HCEC 1CT (cell line): ENCODE measurements at places on chromosomes 4 and X.

DNA sequence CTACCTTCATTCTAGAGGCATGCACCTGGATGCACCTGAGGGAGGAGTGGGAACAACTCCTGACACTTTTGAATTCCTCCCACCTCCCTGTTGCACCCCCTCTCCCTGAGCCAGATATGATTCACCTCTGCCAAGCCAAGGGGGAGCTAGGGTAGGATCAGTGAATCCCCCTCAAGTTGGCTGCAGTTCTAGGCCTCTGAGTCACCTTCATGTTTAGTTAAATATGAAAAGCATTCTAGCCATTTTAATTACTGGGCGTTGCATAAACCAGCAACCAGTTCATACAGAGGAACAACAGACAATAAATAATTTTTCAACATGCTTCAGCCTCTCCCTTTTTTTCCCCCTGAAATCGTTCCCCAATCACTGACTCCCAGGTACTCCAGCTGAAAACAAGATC lies 1440.2 kb downstream of the ADGRL3 start:
- DNase-seq, result no peak

DNA sequence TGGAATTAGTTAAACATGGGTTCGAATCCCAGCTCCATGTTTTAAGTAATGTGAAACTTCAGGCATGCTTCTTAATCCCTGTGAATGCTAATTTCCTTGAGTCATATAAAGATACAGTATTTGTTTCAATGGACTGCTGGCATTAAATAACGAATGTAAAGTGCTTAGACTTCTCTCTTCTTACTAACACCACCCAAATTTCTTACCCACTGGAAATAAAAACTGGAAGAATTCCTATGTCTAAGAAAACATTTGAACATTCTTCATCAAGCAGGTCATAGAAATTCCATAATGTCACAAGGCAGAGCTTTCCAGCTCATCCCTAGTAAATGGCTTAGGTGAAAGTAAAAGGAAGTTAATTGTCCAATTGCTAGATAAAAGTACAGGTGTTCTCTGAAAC lies 172.5 kb downstream of the ANK2 start:
- peak; percentile 23 for DNase-seq

- no peak for DNase-seq
Observed at GRCh38 chr4:41358647-41359421, 102.1 kb downstream of the UCHL1 start.

GRCh38 chr4:125762537-125762936 lies 447.8 kb downstream of the FAT4 start:
- no peak for DNase-seq

DNA sequence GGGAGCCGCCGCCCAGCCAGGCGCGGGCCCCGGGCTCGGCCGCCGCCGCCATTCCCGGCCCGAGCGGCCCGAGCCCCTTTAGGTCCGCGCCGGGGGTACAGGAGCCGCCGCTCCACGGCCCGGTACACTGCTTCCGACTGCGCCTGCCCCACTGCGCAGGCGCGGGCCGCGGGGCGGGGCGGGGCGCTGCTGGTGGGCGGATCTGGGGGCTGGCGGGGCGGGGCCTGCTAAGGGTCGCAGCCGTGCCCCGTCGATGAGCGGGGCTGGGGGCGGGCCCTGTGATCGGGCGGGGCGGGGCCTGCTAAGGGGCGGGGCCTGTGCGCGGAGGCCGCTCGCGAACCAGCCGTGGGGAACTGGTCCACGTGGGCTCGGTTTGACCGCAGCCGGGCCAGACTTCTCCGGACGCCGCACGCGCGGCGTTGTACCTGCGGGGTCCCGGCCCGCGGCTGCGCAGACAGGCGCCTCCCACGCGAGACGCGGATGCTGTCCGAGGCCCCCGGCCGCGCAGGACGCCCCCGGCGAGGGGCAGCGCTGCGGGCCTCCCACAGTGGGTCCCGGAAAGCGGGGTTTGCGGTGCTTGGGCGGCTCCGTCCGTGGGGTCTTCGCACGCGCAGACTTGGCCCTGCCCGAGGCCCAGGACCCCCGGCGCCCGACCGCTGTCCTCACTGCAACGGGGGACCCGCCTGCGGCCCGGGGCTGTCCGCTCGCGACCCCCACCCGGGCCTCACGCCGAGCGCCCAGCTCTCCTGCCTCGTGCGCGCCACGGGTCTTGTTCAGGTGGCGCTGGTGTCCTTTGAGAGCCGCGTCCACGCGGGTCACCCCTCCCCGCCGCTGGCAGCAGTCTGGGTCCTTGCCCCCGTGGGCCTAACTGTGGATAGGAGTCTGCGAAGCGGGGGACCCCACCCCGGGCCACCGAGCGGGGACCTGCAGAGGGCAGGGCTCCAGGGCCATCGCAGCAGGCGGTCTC lies at the start of gene DGKQ:
Gene DGKQ, minus strand, starts transcription at position 139 of the 967 bp plus-strand sequence. Its CDS starts 87 bp downstream, at position 52.
- peak; percentile 65 for DNase-seq
